ENCODE measurements at places on chromosomes 2 and 18.

- DNase-seq: no peak
Observed at GRCh38 chr2:45014016-45014702, 4.9 kb upstream of the SIX2 start.

- no peak for DNase-seq
Observed at GRCh38 chr18:79806976-79807841, 9.5 kb downstream of the KCNG2 start.

GRCh38 chr2:64924170-64924934 is 64.8 kb upstream of the SLC1A4 start:
- DNase-seq: no peak

- no peak for DNase-seq
Observed at GRCh38 chr2:141555876-141556470, 574.8 kb downstream of the LRP1B start.

- DNase-seq: no peak
Observed at GRCh38 chr2:68088940-68089339, 26.1 kb upstream of the C1D start.

GRCh38 chr2:113198048-113198789 is 24.4 kb downstream of the PSD4 start:
- DNase-seq: no peak

GRCh38 chr2:98822301-98823164 is 91.6 kb upstream of the MGAT4A start:
- DNase-seq: no peak

GRCh38 chr18:52007105-52007504 is 332.9 kb upstream of the DCC start:
- no peak for DNase-seq
